Lower leg skin (tissue), 4 donors: ENCODE measurements at places on chromosomes 6 and 20. TPM values are rescaled to one million over a fixed set of nuclear protein-coding genes. Genes with fewer than 3 reads are reported as not detected.

Gene ADTRP
- total RNA-seq: 13.6 TPM

Gene PLAGL2
- total RNA-seq: 12.1 TPM

Gene ADGRF5
- 4.9 TPM for total RNA-seq

Gene FILIP1
- total RNA-seq: 1.6 TPM

Gene RSPH9
- not detected for total RNA-seq

DNA sequence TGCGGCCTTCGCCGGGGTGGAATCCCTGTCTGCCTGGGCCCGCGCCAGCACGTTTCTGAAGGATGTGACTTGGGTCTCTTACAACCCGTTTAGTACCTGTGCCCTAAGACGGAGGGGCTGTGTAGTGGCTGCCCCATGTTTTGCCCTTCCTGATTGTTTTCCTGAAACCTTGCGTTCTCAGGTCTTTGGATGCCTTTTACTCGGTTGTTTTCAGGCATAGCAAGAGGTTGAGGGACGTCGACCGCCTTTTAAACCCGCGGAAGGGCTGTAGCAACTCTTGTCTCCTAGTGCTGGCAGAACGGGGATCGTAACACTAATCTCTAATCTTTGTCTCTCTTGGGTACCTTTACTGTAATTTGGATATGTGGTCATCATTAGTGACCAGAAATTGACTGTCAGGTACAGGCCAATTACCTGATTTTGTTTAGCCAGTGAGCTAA lies 706 bp upstream of the NANP start:
- DNase-seq: no peak

DNA sequence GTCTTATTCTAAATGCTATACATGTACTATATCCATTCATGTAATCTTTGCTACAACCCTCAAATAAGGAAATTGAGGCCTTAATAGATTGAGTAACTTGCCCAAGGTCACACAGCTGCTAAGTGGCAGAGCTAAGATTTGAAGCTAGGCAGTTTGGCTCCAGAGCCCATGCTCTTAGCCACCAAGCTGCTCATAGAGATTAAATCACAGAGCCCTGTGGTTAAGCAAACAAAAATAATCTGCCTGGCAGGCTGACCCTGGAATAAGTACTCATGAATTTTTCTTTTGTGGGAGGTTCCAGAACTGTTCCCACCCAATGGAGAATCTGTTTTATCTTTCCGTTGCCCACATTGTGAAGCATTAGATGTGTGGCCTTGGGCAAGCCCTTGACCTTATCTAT lies 7.4 kb downstream of the AAR2 start:
- no peak for DNase-seq

DNA sequence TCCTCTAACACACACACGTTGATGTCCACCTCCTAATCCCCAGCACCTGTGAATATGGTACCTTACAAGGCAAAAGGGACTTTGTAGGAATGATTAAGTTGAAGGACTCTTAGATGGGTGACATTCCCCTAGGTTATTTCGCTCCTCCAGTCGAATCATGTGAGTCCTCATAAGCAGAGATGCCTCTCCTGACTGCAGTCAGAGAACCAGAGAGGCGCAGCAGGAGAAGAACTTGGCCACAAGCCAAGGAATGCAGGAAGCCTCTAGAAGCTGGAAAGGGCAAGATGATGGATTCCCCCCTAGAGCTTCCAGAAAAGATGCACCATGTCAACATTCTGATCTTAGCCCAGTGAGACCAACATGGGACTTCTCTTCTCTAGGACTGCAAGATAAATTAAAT lies 133.1 kb upstream of the PTPRT start:
- peak; percentile 50 for DNase-seq

DNA sequence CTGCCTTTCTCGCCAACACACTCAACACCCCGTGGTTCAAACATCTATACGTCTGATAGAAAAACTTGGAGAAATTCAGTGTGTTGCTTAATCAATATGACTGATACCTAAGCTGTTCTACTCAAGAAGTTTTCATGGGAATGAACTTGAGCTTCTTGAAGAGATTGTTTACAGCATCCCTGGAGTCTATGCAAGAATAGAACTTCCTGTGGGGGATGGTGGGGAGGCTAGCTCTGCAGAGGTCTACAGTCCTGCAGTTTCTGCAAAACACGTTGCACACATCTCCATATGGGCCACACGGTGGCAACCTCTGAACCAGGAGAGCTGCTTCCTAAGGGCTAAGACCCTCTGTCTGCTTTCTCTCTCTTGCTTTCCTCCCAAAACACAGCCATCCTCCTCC lies 32.7 kb upstream of the FANCE start:
- no peak for DNase-seq

- no peak for DNase-seq
Observed at GRCh38 chr20:51388756-51389542, 153.6 kb downstream of the NFATC2 start.

GRCh38 chr6:97405818-97406409 lies 122.9 kb upstream of the MMS22L start:
- no peak for DNase-seq

- DNase-seq: peak; percentile 60
Observed at GRCh38 chr20:24985802-24986201, 6.7 kb downstream of the APMAP start.

DNA sequence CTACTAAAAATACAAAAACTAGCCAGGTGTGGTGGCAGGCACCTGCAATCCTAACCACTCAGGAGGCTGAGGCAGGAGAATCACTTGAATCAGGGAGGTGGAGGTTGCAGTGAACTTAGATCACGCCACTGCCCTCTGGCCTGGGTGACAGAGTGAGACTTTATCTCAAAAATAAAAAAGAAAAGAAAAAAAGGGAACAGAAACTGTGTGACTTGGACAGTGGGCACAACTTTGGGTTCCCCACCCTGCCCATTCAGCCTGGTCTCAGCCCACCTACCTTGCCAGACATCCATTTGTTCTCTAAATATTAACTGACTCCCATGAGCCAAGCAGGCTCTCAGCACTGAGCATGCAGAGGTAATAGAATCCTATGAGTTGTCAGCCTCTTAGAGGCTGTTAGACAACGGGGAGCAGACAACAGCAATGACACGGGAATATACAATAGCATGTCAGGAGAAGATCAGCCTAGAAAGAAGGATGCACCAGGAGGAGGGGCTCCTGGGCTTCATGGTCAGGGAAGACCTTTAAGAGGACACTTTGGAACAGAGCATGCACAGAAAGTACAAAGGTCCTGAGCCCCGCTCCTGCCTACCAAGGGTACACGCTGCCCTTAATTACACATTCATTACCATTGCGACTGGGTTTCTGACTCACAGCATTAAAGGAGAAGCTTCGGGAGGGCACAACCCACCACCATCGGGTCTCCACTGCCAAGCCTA lies 20.0 kb downstream of the FAM209B start:
- no peak for DNase-seq

- no peak for DNase-seq
Observed at GRCh38 chr6:11054722-11055121, 10.6 kb upstream of the ELOVL2 start.

- DNase-seq: no peak
Observed at GRCh38 chr20:58654337-58654736, 3.3 kb downstream of the STX16 start.

- no peak for DNase-seq
Observed at GRCh38 chr6:39998126-39998525, 63.9 kb upstream of the MOCS1 start.

- DNase-seq: no peak
Observed at GRCh38 chr6:159654483-159655098, 38.5 kb downstream of the SOD2 start.

DNA sequence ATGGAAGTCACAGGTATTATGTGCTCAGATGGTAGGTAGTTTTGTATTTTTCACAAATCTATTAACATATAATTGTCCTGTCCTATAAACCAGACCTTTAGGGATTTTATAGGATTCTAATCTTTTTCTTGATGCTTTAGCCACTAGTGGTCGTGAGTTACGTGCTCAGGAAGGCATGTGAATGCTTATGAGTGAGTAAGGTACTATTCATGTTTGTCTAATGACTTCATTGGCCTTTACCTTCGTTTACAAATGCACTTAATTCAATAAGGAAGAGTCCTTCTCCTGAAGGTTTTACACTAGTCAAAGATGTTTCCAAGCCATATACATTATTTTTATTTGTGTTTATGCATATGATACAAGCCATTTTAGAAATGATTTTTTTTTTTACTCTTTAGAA lies 23.0 kb downstream of the PACRG start:
- DNase-seq: no peak

DNA sequence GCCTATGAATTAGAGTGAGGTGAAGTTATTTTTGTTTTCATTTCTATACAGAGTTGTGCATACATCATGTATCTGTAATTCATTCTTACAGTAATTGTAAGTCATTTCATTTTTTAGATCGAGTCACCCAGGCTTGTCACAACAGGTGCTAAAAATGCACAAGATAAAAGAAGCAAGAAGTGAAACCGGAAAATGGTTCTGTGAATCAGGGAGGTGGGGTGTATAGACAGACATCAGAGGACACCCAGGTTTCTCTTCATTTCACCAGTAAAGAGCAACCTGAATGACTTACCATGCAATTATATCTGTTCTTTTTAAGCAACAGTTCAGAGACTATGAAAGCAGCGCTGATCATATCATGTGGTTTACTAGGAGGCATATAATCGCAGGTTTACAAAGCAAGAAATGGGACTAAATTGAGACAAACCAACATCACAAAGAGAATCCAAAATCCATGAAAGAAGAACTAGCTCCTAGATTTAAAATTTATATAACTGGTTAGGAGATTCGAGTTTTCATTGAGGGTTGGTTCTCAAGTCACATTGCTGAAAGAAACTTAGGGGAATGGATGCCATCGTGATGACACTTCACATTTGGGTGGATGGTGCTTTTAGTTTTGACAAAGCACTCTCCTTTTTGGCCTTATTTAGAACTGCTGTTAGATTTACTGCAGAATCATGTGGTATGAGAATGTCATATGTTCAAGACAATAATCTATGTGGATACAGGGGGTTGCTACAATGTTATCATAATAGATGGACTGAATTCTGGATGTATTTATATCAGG lies 27.9 kb upstream of the TBC1D7 start:
- no peak for DNase-seq

- peak; percentile 31 for DNase-seq
Observed at GRCh38 chr20:43843096-43843964, 71.3 kb upstream of the TOX2 start.

GRCh38 chr20:38610521-38610920 lies 8.9 kb downstream of the ARHGAP40 start:
- no peak for DNase-seq

DNA sequence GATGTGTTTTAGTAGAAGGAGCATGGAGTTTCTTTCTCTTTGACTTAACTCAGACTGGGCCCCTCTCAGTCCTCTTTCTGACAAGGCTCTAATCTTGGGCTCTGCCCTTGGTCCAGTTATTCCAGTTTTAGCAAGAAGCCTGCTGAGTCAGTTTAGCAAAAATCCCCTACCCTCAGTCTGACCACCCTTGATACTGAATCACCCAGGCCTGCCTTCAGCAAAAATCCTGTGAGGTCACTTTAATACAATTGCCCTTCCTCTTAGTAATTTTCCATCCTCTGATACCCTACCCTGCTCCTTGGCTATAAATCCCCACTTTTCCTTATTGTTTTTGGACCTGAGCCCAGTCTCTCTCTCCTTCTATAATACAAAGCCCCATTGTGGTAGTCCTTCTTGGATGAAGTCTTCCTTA lies 326.7 kb upstream of the NOX3 start:
- DNase-seq: no peak

- no peak for DNase-seq
Observed at GRCh38 chr6:108518714-108519576, 41.8 kb upstream of the FOXO3 start.

DNA sequence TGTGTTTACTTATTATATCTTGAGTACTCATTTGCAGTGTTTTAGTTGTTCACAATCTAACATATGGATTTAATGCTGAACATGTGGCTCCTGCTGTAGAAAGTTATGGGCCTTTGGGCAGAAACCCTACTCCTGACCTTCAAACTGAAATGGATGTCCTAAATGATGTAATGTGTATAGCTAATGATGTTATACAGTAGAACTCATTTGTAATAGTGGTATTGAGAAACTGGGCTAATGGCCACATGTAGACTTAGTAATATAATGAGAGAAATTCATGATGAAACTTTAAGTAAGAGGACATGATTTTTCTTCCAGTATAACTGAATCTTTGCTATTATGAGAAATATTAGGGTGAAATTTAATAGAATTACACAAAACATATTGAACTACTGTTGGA lies 121.3 kb upstream of the PTPRK start:
- no peak for DNase-seq

DNA sequence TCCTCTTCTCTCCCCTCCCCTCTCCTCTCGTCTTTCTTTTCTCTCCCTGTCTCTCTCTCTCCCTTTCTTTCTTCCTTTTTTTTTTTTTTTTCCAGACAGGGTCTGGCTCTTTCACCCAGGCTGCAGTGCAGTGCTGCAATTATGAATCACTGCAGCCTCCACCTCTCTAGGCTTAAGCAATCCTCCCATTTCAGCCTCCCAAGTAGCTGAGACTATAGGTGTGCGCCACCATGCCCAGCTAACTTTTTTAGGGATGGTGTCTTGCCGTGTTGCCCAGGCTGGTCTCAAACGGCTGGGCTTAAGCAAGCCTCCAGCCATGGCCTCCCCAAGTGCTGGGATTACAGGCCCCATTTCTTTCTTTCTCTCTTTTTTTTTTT lies 59.9 kb upstream of the NCOA3 start:
- DNase-seq: no peak

- DNase-seq: no peak
Observed at GRCh38 chr6:51024126-51024525, 205.5 kb downstream of the TFAP2B start.

- no peak for DNase-seq
Observed at GRCh38 chr6:136750696-136751521, 41.4 kb downstream of the MAP3K5 start.

GRCh38 chr20:36104244-36104643 lies 50.3 kb upstream of the EPB41L1 start:
- DNase-seq: no peak

- no peak for DNase-seq
Observed at GRCh38 chr6:122238861-122239260, 160.6 kb upstream of the HSF2 start.

DNA sequence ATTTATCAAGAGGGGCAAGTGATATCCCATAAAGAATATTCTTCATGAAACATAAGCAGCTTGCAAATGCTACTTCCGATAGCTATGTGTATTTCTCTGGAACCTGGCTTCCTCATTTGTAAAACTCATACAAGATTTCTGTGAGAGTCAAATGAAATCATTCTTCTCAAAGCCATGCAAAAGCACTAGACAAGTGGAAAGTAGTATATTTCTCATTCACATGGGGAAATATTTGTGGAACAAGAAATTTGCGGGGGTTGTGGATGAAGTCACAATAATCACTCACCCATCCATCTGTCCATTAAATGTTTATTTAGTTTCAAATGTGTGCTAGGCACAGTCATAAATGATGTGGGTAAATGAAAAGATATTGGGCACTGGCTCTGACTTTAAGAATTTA lies 150.5 kb downstream of the IPCEF1 start:
- DNase-seq: no peak

DNA sequence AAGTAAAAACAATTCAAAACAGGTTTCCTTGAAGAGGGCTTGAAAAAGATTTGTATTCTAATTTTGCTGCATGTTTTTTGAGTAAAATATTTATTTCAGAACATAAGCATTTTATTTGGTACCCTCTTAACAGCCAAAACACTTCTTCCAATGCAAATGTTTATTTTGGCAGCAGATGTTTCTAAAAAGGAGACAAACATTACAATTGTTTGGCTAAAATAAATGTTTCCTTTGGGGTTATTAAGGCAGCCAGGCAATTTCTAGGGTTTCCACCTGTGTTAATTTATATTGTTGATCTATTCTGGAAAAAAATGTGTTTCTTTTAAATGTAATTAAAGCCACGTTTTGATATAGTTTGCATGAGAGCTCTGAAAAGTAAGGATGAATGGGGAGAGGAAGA lies 56.6 kb downstream of the ARID1B start:
- no peak for DNase-seq
